ENCODE measurements at places on chromosomes 4 and X.

DNA sequence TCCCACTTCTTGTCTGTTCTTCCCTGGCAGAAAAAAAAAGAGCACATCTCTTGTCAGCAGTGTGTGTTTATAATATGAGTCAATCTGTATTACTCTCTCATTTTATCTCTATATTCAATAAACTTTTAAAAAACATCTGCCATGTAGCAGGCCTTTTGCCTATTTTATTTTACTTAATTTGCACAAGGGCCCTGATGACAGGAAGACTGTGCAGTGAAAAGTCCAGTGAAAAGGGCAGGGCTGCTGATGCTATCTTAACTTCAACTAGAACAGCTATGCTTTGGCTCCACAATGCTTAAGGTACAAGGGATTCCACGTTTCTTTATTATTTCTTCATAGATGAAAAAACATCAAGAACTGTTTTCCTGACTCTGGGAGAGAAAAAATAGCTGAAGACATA lies 97.0 kb upstream of the DGKK start:
- DNase-seq = no peak

- DNase-seq = no peak
Observed at GRCh38 chr4:7798178-7798995, 141.3 kb downstream of the AFAP1 start.

- peak; percentile 0 for DNase-seq
Observed at GRCh38 chrX:63506320-63506719, 155.2 kb upstream of the SPIN4 start.

- DNase-seq = no peak
Observed at GRCh38 chr4:663438-664428, 10.3 kb downstream of the ATP5ME start.

DNA sequence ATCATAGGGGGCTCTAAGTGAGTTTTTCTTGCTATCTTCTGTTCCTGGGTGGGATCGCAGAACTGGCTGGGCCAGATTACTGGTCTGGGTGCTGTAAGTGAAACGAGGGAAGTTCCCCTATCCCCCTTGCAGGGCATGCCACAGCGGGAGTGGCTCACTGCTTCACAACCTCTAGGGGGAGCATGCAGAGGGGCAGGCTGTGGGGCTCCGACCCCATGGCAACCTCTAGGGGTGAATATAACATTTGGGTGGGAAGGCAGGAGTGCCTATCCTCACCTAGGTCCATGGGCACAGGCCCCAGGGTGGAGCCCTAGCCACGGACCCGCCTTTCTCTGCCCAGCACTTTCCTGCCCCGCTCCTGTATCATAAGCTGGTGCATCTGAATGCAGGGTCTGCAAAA lies 1.7 kb upstream of the RRAGB start:
- no peak for DNase-seq

GRCh38 chr4:142777045-142777743 lies 68.9 kb downstream of the INPP4B start:
- no peak for DNase-seq

- DNase-seq = no peak
Observed at GRCh38 chrX:40168480-40169011, 70.8 kb upstream of the BCOR start.
